ENCODE measurements at places on chromosomes 12 and 14. TPM values are rescaled to one million over a fixed set of nuclear protein-coding genes. Genes with fewer than 3 reads are reported as not detected.

The HECTD1 gene
- total RNA-seq, result 159 TPM

The KCNH3 gene
- total RNA-seq, result 0.30 TPM

The PCK2 gene
- total RNA-seq, result 3.0 TPM

The ASIC1 gene
- 0.99 TPM for total RNA-seq

The APOF gene
- not detected for total RNA-seq

The SYNDIG1L gene
- 0.22 TPM for total RNA-seq

The AICDA gene
- not detected for total RNA-seq

The OR10AD1 gene
- total RNA-seq, result not detected

The PKP2 gene
- total RNA-seq, result 423 TPM

The RERGL gene
- 0.94 TPM for total RNA-seq

The ZCCHC8 gene
- 9.0 TPM for total RNA-seq

The PTGES3 gene
- total RNA-seq, result 137 TPM

The TMEM52B gene
- not detected for total RNA-seq

The KCNA5 gene
- 2.2 TPM for total RNA-seq

The KLRB1 gene
- total RNA-seq, result 0.30 TPM

The RIC8B gene
- 28.6 TPM for total RNA-seq

The HOXC9 gene
- not detected for total RNA-seq

The TMEM179 gene
- total RNA-seq, result not detected

DNA sequence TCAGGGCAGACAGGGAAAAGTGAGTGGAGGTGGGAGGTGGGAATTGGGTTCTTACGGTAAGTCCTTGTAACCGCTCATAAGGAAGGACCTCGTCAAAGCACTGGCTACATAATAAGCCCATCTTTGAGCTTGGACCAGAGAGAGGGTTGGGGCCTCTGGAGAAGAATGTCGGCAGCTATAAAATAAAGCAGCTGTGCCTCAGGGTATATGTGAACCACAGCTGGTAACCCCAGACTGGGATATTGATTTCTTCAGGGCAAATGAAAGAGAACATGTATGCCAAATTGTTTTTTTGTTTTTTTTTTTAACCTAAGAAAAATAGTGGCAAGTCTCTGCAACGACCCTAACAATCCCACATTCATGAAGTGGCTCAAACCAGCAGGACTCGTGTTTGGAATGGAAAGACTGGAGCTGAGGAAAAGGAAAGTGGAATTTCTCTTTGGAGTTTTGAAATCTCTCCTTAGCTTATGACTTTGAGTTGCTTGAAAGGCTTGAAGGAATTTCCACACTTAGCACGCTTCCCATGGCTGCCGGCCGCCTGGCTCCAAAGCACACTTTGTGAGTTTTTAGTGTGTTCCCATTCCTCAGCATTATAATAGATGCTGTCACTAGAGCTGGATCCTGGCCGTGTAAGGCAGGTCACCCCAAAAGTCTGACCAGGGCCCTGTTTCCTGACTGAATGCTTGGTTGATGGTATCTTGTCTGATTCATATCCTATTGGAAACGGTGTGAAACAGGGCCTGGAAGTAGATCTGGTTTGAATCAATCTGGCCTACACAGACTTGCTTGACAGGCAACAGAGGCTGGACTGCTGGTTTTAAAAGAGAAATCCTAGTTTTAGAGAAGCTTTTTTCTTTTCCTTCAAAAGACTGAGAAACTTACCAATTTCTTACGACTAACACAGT is 244.7 kb downstream of the MSRB3 start:
- DNase-seq, result no peak

GRCh38 chr14:36579573-36580140 is 2.8 kb downstream of the NKX2-8 start:
- DNase-seq, result no peak

DNA sequence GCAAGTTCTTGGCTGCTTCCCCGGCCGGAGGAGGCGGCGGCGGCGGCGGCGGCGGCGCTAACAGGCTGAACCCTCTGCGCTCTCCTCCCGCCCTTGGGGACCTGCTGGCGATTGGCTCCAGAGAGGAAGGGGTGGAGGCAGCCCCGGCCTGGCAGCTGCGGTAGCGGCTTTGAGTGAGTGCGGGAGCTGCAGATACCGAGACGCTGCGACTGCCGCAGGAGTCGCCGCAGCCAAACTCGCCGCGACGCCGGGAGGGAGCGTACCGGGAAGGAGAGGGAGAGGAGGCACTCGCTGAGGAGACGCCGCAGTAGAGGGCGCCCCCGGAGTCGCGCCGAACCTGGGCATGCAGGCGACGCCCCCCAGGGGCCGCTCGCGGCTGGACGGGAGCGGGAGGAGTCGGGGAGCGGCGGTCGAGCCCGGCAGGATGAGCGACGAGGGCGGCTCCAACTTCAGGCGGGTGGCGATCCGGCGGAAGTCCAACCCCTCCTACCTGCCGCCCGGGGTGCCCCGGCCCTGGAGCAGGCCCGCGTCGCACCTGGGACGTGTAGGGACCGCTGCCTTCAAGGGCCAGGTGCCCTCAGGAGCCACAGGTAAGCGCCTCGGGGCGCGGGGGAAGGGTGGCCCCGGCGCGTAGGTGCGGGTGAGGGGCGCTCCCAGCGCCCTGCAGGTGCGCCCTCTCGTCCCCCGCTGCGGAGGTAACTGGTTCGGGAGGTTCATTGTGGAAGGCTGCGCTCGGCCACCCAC is at the start of gene FGD4:
Gene FGD4, plus strand, starts transcription at position 189 of the 744 bp plus-strand sequence.
- peak; percentile 93 for DNase-seq

DNA sequence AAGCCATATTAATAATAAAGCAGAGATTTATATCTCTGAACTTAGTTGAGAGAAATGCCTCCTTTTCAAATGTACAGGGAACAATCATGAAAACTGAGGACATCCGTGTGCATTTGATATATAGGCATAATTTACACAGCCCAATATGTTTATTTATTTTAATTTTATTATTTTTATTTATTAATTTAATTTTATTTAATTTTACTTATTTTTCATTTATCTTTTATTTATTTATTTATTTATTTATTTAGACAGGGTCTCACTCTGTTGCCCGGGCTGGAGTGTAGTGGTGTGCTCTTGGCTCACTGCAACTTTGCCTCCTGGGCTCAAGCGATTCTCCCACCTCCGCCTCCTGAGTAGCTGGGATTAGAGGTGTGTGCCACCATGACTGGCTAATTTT is 8.4 kb downstream of the TCL1A start:
- no peak for DNase-seq

DNA sequence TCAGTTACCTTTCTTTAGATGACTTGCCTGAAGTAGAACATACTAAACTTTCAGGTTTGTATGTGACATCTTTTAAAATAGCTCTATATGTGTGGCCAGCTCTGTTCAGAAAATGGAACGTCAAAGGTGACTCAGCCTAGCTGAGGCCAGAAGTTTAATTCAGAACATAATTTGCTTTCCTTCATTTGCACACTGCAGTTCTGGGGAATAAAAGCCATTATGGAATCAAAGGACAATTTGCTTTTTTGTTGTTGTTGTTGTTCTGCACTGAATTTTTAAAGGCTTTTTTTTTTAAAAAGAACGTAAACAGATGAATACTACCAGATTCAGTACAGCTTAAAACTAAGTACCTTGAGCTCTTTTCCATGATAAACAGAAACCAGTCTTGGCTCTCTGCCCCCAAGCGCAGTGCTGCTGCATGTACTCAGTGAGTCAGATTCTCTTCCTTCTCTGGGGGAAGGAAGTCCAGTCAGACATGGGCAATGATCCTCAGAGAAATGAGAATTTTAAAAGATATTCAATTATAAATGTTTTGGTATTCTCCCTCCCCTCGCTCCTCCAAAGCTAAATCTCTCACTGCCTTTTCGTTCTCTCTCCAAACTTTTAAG is 644.2 kb downstream of the NOVA1 start:
- no peak for DNase-seq

GRCh38 chr12:124476011-124476400 is 91.4 kb downstream of the NCOR2 start:
- DNase-seq, result peak; percentile 31

GRCh38 chr14:60313093-60313492 is 64.1 kb downstream of the PPM1A start:
- no peak for DNase-seq

DNA sequence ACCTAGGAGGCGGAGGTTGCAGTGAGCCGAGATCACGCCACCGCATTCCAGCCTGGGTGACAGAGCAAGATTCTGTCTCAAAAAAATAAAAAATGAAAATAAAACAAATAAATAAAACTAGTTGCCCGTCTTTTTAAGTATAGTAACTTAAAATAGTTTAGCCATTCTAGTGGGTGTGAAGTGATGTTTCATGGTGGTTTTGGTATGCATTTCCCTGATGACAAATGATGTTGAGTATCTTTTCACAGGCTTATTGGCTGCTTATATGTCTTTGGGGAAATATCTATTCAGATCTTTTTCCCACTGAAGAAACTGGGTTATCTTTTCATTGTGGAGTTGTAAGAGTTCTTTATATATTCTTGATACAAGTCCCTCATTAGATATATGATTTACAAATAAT is 102.4 kb upstream of the METAP2 start:
- DNase-seq, result no peak

DNA sequence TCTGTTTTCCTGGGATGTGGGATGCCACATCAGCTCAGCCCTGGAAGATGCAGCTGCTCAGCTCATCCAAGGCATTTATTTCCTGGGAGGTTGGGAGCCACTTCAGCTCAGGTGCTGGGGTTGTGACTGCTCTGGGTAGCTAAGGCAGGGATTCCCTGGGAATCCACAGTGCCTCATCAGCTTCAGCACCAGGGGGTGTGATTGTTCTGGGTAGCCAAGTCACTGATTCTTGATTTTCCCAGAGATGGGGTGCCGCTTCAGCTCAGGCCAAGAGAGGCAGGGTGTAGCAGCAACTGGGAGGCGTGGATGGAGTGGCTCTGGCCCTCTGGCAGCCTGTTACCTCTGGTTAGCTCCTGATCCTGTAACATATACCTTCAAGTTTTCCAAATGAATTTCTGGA is 81.3 kb upstream of the PRMT8 start:
- no peak for DNase-seq

- no peak for DNase-seq
Observed at GRCh38 chr12:80598004-80598606, 109.3 kb upstream of the MYF6 start.

GRCh38 chr12:90061809-90062208 is 353.2 kb upstream of the ATP2B1 start:
- DNase-seq, result no peak

DNA sequence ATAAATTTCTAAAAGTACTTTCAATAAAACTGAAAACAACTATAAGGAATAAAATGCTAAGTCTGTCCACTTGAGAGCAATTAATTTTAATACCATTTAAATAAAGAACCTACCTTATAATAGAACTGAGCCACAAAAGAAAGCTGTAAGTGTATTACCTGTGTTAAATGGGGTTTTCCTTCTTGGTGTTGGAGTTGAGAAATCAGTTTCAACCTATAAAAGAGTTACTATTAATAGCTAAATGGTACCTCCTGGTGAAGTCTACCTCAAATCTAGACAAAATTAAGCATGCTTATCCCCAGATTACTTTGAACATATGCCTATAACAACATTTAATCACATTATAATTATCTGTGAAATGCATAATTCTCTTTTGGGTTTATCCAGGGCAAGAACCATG is 48.8 kb downstream of the MIS18BP1 start:
- no peak for DNase-seq

GRCh38 chr12:28780096-28780495 is 369.0 kb upstream of the FAR2 start:
- no peak for DNase-seq

GRCh38 chr14:99094901-99095300 is 177.1 kb downstream of the BCL11B start:
- DNase-seq, result no peak

DNA sequence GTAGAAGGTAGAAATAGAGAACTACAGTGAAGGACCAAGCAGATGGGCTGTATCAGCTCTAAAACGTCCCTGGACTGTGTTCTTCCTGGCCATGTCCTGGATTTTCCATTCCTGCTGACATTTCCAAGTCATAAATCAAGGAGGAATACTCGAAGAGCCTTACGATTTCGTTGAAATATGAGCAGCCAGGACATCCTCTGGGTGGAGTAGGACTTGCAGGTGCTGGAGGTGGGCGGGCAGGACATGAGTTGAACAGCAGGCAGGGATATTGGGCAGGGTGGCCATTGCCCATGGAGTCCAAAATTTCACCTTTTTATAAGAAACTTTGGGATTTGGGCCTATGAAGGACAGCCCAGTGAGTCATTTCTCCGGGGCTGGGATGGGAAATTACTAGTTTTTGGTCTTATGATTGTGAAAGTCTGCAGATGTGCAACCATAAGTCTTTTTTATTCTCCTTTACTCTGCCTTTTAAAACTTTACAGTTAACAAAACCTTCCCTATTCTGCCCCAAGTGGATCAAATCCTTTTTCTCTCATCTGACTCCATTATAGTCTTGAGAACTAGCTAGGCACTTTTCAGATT is 88.8 kb downstream of the TMX1 start:
- no peak for DNase-seq

GRCh38 chr12:3962631-3963483 is 89.7 kb upstream of the PARP11 start:
- peak; percentile 30 for DNase-seq

GRCh38 chr14:57712102-57712501 is 153.8 kb downstream of the SLC35F4 start:
- no peak for DNase-seq

- no peak for DNase-seq
Observed at GRCh38 chr14:74176400-74176793, 62.9 kb upstream of the VSX2 start.

- no peak for DNase-seq
Observed at GRCh38 chr12:127174881-127175280, 1092.1 kb upstream of the TMEM132C start.

DNA sequence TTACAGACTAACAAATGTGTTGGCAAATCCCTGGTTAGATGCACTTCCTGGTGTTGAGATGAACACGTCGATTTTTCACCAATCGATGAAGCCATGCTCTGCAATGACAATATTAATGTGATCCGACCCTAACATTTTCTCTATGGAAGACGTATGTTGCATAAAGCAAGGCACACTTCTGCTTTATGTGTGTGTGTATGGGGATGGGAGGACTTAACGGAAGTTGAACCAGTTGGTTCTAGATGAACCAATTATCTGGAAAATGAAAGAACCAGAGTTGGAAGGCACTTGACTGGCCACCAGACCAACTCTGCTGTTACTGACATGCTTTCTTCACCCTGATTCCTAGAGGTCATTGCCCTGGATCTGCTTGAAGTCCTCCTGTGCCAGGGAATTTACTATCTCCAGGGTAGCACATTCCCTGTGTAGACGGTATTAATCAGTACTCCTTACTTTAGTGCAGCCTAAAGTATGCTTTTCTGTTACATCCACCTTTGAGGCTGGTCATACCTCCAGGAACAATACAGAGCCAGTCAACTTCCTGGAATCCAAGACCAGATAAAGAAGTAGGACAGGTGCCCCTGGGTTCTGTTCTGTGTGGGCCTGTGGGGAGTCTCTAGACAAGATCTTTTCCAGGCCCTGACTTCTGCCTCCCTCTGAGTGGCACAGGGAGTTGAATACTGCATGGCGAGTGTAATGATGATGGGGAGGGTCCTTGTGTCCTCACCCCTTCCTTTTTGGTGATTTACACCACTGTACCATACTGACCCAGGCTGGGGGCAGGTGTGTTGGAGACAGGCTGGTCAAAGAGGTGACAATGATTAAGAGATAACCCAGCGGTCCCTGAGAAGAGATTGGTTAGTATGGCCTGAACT is 4.1 kb downstream of the SDR39U1 start:
- DNase-seq, result no peak

- DNase-seq, result no peak
Observed at GRCh38 chr12:67593041-67593440, 55.5 kb upstream of the DYRK2 start.
